ENCODE measurements at places on chromosomes 4 and X. TPM values are rescaled to one million over a fixed set of nuclear protein-coding genes. Genes with fewer than 3 reads are reported as not detected.
A peak's percentile ranks its signal among the peaks of the same experiment; 100 is the strongest.

- no peak overlapping the region for H3K4me3 ChIP-seq
- H3K27ac ChIP-seq: no peak overlapping the region
- no peaks in the 10 kb centered on the region for H3K27me3 ChIP-seq
- no peak for DNase-seq
Measured at GRCh38 chr4:107647591-107647990, 72.4 kb downstream of the PAPSS1 start.

- DNase-seq: no peak
- no peak overlapping the region for H3K4me3 ChIP-seq
- no peaks in the 10 kb centered on the region for H3K36me3 ChIP-seq
- no peaks in the 10 kb centered on the region for H3K4me1 ChIP-seq
Measured at GRCh38 chrX:72045141-72045540, 86.6 kb downstream of the RTL5 start.

- no peaks in the 10 kb centered on the region for H3K36me3 ChIP-seq
- no peak overlapping the region for H3K27ac ChIP-seq
- no peak for DNase-seq
- no peak overlapping the region for H3K4me3 ChIP-seq
- no peaks in the 10 kb centered on the region for H3K4me1 ChIP-seq
Measured at GRCh38 chrX:11269996-11270395, 23.2 kb upstream of the AMELX start.

Gene TIGD4
- 0.70 TPM for total RNA-seq

DNA sequence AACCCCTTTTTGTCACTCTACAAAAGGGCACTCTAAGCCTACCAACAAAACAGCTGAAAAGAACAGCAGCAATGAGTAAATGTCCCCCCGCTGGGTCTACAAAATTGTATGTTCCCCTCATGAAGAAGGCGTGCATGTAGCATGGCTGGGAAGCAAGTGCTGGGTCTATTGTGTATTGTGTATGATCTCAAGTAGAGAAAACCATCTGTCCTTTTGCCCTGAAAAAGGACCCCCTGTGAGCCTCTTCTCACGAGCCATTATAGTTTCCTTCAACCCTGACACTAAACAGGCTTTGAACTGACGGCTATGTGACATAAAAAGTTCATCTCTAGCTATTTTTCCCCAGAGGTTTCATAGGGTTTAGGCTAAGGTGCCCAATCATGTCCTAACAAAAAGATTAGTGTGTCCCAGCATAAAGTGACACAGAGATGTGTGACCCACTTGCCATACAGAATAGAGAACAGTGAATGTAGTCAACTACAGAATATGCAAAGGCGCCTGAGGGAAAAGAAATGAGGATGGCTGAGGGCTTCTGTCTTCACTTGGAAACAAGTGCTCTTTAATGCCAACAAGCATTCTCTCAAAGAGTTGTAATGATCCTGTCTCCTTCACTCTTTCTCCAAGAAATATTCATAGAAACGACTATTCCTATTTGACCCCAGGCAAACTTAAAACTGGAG, 27.3 kb downstream of the COL25A1 start:
- no peak overlapping the region for H3K27ac ChIP-seq
- H3K4me3 ChIP-seq: no peak overlapping the region
- H3K36me3 ChIP-seq: no peaks in the 10 kb centered on the region
- H3K27me3 ChIP-seq: no peaks in the 10 kb centered on the region

DNA sequence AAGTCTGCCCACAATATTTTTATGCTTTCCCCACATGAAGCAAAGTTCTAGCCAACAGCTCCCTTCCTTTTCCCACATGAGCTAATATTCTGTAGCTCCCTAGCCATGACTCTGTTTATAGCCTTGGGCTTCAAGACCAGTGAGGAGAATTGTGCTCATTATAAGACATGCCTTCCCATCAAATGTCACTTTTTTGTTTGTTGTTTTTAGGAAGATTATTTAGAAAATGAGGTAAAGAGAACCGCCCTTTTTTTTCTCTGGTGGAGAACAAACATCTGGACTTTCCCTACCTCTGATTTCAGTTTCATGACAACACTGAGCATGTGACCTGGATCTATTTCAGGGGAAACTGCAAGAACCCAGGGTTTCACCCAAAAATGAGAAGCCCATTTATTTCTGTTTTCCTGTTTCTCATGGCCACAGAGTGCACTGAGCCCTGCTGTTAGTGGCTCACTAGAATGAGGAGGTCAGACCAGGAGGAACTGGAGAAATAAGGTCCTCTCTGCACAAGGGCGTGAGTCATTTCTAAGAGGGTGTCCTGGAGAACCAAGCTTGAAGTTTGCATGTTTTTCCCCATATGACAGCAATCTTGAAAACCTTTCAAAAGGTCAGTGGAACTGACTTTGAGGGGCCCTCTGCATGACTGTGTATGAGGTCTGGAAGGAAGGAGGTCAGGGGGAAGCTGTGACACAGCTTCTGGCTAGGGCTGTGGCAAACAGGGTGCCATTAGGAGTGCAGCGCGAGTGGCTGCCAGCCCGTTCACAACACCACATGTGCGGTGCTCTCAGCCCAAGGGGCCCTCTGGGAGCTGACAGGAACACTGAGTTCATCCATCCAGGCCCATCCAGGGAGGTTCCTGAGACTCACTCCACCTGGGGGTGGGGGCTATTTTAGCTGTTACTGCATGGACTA, 55.2 kb downstream of the CHST7 start:
- DNase-seq: no peak
- H3K27me3 ChIP-seq: no peaks in the 10 kb centered on the region
- no peaks in the 10 kb centered on the region for H3K36me3 ChIP-seq
- H3K4me1 ChIP-seq: no peaks in the 10 kb centered on the region

Gene CYBB
- total RNA-seq: 0.31 TPM

- no peak overlapping the region for H3K4me3 ChIP-seq
- no peaks in the 10 kb centered on the region for H3K4me1 ChIP-seq
- no peak overlapping the region for H3K27ac ChIP-seq
- H3K36me3 ChIP-seq: no peaks in the 10 kb centered on the region
Measured at GRCh38 chrX:66021765-66022631, 17.9 kb downstream of the VSIG4 start.

Gene NAP1L3
- total RNA-seq: not detected

DNA sequence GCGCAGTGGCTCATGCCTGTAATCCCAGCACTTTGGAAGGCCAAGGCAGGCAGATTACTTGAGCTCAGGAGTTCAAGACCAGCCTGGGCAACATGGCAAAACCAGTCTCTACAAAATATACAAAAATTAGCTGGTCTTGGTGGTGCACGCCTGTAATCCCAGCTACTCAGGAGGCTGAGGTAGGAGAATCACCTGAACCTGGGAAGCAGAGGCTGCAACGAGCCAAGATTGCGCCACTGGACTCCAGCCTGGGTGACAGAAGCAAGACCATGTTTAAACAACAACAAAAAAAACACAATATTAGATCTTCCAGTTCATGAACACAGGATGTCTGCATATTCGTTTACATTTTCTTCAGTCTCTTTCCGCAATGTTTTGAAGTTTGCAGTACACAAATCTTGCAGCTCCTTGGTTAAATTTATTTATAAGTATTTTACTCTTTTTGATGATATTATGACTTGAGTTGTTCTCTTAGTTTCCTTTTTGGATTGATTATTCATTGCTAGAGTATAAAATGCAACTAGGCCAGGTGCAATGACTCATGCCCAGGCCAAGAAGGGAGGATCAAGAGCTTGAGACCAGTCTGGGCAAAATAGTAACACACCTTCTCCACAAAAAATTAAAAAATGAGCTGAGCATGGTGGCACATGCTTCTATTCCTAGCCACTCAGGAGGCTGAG, 30.4 kb upstream of the ABCG2 start:
- DNase-seq: no peak
- no peak overlapping the region for H3K4me3 ChIP-seq
- H3K36me3 ChIP-seq: no peaks in the 10 kb centered on the region
- no peak overlapping the region for H3K27ac ChIP-seq
- H3K27me3 ChIP-seq: no peaks in the 10 kb centered on the region

DNA sequence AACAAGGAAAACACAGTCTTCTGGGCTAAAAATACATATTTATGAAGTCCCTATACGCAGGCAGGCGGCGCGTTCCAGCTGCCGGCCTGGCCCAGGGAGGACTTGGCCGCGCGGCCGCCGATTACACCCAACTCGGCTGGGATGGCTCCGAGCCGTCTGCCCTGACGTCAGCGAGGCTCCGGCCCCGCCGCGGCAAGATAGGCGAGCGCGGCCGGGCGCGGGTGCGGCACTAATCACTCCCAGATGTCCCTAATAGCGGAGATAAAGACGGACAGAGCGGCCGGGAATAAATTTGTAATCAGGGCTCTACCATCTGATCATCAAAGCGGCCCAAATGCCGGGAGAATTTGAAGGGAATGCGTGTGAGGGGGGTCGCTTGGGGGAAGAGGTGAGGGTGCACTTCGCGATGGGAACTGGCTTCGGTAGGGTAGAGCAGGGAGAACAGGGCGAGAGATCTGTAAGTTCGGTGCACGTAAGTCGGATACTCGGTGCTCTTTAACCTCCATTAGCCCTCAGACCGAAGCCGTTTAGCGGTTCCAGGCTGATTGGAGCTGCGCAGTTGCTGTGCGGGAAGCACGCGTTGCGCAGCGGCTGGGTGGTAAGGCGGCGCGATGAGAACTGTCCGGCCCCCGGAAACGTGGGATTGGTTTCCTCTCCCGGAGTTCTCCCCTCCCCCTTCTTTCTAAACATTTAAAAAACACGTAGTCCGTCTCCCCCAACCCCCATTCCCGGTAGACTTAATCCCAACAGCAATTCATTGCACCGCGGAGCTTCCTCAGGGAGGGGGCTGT, 7.7 kb downstream of the HAND2 start:
- DNase-seq: no peak
- no peak overlapping the region for H3K4me3 ChIP-seq

Gene TLR6
- 7.9 TPM for total RNA-seq

DNA sequence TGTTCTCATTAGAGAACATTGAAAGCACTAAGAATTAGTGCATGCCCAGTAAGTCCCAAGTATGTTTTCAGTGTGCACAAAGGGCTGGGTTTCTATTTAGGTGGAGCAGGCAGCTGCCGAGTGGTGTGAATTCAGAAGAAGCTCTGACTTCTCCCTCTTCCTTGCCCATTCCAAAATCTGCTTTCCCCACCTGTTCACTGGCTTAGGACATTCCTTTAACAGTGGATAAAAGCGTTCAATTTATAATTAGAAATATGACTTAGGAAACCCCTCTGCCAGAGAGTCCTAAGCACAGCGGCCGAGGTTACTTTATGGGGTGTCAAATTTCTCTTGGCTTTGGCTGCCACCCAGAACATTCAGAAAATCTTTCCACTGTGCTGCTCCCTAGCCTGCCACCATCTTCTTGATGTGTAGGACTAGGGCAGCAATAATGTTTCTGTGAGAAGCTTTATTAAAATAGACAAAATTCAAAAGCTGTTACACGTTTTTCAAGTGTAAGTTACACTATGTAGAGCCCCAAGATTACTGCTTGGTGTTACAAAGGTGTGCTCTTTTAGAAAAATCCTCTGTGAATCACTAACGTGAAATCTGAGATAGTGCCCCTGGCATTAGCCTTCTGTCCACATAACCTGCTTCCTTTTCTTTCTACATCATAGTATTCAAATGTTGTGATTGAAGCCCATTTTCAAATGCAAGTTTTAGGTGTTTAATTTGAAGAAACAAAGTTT, 191.6 kb upstream of the ANKRD50 start:
- H3K27me3 ChIP-seq: no peaks in the 10 kb centered on the region
- H3K4me1 ChIP-seq: peaks cover 30% of the 10 kb centered on the region
- H3K4me3 ChIP-seq: peak overlapping the region; percentile 46
- H3K36me3 ChIP-seq: no peaks in the 10 kb centered on the region
- peak overlapping the region; percentile 65 for H3K27ac ChIP-seq
- peak; percentile 54 for DNase-seq

- H3K36me3 ChIP-seq: peaks cover 45% of the 10 kb centered on the region
- peaks cover 58% of the 10 kb centered on the region for H3K4me1 ChIP-seq
- H3K27me3 ChIP-seq: no peaks in the 10 kb centered on the region
Measured at GRCh38 chrX:154541896-154542722, 4.5 kb downstream of the G6PD start.

Gene C4orf51
- total RNA-seq: not detected

Gene RTL9
- 0.79 TPM for total RNA-seq

GRCh38 chrX:24396236-24396930, 35.9 kb downstream of the SUPT20HL1 start:
- H3K27ac ChIP-seq: no peak overlapping the region
- H3K4me1 ChIP-seq: no peaks in the 10 kb centered on the region
- peaks cover 8% of the 10 kb centered on the region for H3K27me3 ChIP-seq
- no peak for DNase-seq
- no peak overlapping the region for H3K4me3 ChIP-seq

- no peaks in the 10 kb centered on the region for H3K27me3 ChIP-seq
- no peak overlapping the region for H3K27ac ChIP-seq
- H3K36me3 ChIP-seq: no peaks in the 10 kb centered on the region
- no peaks in the 10 kb centered on the region for H3K4me1 ChIP-seq
- no peak for DNase-seq
- H3K4me3 ChIP-seq: no peak overlapping the region
Measured at GRCh38 chr4:57139783-57140182, 29.6 kb upstream of the IGFBP7 start.

DNA sequence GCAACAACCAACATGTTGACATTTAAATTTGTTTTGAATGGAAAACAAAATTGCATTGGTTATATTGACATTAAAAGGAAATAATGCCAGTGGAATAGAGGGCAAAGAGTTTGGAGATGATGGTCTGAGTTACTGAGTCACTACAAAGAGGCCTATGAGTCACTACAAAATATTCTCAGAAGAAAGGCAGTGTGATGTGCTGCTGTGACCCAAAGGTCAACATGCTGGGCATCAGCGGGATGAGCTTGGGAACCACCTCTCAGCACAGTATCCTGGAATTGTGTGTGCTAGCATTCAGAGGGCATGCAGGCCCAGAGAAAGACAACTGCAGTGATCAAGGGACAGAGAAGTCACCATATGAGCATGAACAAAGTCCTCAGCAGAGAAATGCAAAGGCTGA, 2.8 kb downstream of the CMC4 start:
- peak overlapping the region; percentile 0 for H3K4me3 ChIP-seq
- H3K36me3 ChIP-seq: no peaks in the 10 kb centered on the region
- H3K27ac ChIP-seq: peak overlapping the region; percentile 74
- DNase-seq: peak; percentile 83
- no peaks in the 10 kb centered on the region for H3K27me3 ChIP-seq

DNA sequence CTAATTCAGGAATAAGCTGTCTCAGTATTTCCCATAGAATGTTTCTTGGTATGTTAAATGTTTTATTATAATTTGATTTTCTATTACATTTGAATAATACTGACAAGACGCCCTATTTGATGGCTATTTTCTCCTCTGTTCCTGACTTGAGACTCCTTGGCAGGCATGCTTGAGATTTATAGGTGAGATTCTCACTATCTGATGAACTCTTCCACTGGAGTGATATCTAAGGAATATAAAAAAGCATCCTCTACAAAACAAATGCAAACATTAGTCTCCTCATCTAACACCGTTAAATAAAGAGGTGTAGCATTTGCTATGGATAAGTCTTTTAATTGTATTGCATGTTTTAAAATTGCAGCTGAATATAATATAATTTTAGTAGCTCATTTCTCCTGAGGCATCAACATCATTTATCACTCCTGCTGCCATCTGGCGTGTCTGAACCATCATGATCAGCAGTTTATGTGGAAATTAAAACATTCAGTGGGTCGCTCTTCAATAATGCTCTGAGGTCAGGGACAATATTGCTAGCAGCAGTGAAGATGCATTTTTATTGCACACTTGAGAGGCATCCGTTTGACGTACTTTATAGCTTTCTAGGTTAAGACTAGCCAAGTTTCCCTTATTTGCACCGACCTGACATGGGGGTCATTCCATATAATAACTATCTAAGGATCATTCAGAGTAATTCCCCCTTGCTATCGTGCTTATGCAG, 210.4 kb upstream of the GALNTL6 start:
- no peaks in the 10 kb centered on the region for H3K4me1 ChIP-seq
- H3K27me3 ChIP-seq: no peaks in the 10 kb centered on the region
- DNase-seq: no peak
- H3K36me3 ChIP-seq: no peaks in the 10 kb centered on the region

- H3K4me3 ChIP-seq: no peak overlapping the region
- DNase-seq: no peak
- no peaks in the 10 kb centered on the region for H3K27me3 ChIP-seq
- no peak overlapping the region for H3K27ac ChIP-seq
Measured at GRCh38 chrX:100931218-100931924, 2.7 kb upstream of the XKRX start.
